Transverse colon (tissue), 4 donors: ENCODE measurements at places on chromosomes 7 and 10. TPM values are rescaled to one million over a fixed set of nuclear protein-coding genes. Genes with fewer than 3 reads are reported as not detected.

- DNase-seq, result no peak
Observed at GRCh38 chr10:75720157-75720556, 288.7 kb downstream of the LRMDA start.

DNA sequence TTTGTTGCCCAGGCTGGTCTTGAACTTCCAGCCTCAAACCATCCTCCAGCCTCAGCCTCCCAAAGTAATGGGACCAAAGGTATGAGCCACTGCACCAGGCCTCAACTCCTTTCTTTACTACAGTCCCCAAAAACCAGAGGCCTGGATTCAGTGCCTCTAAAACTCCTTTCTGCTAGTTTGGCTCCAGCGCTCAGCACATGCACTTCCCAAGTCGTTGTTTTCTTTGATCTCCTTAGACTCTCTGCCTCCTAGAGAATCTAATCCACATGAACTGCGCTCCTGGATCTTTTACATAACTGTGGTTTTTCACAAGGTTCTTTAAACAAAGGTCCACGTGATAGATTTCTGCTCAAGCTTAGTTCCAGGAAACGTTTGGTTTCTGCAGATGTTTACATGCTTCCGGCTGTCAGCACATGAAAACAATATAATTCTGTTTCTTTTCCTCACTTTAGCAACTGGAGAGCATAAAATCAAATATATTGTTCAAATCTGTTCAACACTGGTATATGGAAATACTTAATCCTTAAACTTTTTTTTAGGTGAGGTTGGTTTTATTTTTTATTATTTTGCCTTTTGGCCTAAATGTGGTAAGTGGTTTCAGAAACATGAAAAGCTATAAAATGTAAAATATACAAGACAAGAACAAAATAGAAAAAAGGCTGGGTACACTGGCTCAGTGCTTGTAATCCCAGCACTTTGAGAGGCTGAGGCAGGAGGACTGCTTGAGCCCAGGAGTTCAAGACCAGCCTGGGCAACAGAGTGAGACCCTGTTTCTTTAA lies 270.5 kb upstream of the MKLN1 start:
- no peak for DNase-seq

GRCh38 chr10:82313401-82313800 lies 438.4 kb downstream of the NRG3 start:
- DNase-seq, result no peak

DNA sequence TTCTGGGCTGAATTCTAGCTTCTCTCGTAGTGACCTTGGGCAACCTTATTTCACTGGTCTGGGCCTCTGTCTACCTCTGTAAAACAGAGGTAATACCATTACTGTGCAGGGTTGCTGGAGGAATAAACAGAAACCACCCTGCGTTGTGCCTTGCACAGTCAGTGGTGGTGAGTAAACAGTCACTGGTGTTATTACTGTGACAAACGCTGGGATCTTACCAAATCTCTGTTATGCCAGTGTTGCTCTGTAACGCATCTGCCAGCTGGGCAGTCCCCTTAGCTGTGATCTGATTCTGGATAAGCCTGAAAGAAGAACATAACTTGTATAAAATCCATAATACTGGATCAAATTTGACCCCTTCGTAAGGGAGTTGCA lies 49.4 kb downstream of the NOD1 start:
- DNase-seq, result peak; percentile 21

DNA sequence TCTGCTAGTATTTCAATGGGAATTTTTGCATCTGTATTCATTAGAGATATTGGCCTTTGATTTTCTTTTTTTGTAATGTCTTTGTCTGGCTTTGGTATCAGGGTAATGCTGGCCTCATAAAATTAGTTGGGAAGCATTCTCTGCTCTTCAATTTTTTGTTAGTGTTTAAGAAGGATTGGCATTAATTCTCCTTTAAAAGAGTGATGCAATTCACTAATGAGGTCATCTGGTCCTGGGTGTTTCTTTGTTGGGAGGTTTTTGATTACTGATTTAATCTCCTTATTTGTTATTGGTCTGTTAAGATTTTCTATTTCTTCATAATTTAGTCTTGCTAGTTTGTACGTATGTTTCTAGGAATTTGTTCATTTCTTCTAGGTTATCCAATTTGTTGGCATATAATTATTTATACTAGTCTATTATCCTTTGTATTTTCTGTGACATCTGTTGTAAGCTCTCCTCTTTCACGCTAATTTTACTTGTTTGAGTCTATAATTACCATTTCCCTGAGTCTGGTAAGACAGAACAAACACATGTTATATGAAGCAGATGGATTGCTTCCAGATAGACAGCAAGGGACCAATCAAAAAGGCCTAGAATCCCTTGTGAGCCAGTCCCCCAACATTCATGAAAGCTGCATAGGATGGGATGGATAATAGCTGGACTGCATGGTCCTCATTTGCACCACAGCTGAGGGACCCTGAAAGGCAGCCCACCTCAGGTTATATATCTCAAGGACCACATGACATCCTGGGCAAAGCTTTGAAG lies 54.4 kb downstream of the MTPAP start:
- no peak for DNase-seq

DNA sequence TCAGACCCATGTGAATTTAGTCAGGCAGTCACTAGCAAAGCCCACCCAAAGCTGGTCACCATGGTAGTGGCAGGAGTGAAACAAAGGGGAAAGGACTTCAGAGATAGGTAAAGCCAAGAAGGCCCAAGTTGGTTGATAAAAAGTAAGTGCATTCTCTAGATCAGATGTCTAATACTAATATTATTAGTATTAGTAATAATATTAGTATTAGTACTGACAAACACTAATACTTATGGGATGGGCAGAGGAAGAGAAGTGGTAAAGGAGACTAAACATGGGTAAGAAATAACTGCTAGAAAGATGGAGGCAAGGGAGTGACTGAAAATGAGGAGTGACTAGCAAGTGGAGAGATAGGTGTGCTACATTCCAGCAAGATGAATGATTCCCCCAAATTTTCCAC lies 46.6 kb upstream of the PHYHIPL start:
- no peak for DNase-seq

- no peak for DNase-seq
Observed at GRCh38 chr7:30493228-30493627, 11.4 kb downstream of the GGCT start.

GRCh38 chr7:81482600-81483186 lies 287.2 kb downstream of the HGF start:
- DNase-seq, result no peak

DNA sequence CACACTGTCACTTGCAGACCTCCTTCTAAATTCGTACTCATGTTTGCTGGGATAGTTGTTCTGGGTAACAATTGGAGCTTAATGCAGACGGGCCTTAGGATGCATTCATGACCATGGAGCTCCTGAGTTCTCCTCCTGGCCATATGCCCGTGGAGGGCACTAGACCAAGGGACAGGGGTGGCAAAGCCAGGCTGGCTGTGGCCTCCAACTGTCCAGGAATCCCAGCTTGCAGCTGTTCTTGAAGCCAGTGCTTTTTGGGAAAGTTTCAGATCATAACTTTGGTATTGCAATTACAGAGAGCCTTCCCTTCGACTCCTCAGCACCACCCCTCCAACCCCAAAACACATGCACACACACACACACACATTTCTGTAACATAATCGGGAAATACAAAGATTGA lies 30.6 kb downstream of the ANTXRL start:
- DNase-seq, result no peak

- no peak for DNase-seq
Observed at GRCh38 chr10:3655528-3655927, 129.5 kb downstream of the KLF6 start.

DNA sequence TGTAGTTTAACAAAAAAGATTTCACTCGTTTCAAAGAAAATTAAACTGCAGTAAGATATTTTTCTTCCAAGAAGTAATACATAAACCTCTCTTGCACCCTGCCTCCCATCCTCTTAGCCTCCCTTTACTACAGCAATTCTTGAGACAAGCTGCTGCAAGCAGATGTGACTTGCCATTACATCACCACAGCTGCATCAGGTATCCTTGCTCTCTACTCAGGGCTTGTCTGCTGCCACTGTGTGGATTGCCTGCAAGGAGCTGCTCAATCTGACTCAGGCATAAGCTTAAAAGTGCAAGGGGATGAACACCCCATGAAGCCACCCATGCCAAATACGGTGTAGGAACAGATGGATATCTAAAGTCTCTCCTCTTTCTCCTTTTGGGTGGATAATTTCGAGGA lies 609.9 kb downstream of the DNAJB9 start:
- no peak for DNase-seq

DNA sequence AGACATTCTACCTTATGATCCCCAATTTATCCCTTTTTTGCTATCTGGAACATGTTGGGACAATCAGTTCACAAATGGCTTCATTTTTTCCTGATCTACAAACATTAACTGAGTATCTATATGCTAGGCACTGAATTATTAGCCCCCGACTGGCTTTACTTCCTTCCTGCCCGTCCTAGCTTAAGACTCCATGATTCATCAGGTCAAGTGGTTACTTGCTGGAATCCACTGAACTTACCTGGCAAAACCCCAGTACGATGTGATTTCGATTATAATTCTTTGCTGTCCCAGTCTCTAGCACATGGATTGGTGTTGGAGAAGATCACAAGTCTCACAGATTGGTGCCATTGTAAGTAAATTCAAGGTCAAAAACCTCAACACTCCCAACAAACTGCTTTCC lies 77.1 kb downstream of the ORC5 start:
- no peak for DNase-seq

HTR7 gene
- total RNA-seq, result not detected

EPHB6 gene
- total RNA-seq, result 6.0 TPM

ANXA7 gene
- 12.3 TPM for total RNA-seq

LRIT1 gene
- total RNA-seq, result not detected
